ENCODE measurements at places on chromosomes 2 and 18.
A peak's percentile ranks its signal among the peaks of the same experiment; 100 is the strongest.

- no peak for DNase-seq
These were observed 47.7 kb downstream of the MRPS9 start for GRCh38 chr2:105085525-105085924.

GRCh38 chr2:46663614-46664013 is 184.2 kb downstream of the TMEM247 start:
- DNase-seq = peak; percentile 18

GRCh38 chr2:112767693-112768330 is 3.4 kb upstream of the CKAP2L start:
- no peak for DNase-seq

DNA sequence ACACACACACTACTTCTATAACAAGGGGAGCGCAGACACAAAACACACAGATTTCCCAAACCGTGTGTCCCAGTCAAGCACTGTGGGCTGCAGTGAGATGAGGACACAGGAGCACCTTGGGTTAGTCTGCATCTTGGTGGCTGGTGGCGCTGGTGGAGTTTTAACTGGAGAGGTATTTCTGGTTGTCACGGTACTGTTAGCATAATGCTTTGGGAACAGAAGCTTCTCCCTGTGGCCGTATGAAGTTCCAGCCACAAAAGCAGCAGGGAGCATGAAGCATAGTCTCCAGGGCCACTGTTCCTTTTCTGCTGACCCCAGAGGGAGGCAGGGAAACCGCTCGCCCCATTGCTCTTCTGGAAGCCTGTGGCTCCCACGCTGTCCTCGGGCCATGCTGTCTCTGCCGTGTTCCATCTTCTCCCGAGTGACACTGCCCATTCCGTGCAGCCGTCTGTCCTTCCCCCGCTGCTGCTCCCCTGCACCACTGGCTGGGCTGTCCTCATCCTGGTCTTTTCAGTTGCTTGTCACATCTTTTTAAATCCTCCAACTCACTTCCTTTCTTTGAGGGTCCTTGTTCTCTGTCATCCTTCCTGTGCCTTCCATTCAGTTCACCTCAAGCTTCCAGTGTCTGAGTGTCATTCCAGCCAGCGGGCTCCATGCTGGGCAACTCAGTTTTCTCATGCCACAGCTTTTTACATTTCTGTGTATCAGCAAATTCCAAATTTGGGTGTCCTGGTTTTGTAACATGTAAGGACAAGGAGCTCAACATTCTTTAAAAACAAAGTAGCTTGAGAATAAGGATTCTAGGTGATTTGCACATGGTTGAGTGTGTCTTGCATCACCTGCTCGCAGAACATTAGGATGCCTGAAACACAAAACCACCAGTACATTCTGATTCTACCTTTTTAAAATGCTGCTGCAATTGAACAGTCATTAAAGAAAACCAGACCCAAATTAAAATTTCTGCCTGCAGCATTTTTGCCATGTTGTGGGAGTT is 125.0 kb downstream of the MTCL1 start:
- no peak for DNase-seq

DNA sequence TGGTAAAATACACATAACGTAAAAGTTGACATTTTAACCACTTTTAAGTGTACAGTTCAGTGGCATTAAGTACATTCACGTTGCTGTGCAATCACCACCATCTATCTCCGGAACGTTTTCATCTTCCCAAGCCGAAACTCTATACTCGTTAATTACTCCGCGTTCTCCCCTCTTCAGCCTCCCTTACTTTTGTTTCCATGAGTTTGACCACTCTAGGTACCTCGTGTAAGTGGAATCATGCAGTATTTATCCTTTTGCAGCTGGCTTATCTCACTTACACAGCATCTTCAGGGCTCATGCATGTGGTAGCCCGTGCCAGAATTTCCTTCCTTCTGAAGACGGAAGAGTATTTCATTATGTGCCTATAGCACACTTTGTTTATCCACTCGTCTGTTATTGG is 225.2 kb downstream of the SLC4A3 start:
- no peak for DNase-seq

GRCh38 chr18:63617049-63617914 is 26.8 kb downstream of the SERPINB4 start:
- no peak for DNase-seq

GRCh38 chr2:82395531-82395930 is 2063.5 kb downstream of the SUCLG1 start:
- no peak for DNase-seq

GRCh38 chr2:43832457-43832856 is 6.2 kb downstream of the ABCG5 start:
- DNase-seq = no peak

- DNase-seq = no peak
These were observed 1583.2 kb downstream of the SUCLG1 start for GRCh38 chr2:82875858-82876257.

DNA sequence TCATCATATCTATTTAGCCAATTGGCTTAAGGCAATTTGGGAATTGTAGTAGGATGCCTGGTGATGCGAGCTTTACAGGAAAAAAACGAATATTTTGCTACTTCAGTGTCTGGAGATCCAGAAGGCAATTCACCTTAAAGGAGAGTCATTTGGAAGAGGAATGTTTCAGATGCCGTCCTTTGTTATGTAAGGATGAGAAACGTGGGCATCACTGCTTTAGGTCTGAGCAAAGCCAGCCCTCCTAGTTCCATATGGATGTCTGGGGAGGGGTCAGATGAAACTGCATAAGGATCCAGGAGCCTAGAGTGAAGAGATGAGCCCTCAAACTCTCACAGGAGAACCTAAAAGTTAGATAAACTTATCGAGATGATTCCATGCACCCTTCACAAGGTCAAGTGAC is 30.9 kb upstream of the DOCK10 start:
- no peak for DNase-seq

DNA sequence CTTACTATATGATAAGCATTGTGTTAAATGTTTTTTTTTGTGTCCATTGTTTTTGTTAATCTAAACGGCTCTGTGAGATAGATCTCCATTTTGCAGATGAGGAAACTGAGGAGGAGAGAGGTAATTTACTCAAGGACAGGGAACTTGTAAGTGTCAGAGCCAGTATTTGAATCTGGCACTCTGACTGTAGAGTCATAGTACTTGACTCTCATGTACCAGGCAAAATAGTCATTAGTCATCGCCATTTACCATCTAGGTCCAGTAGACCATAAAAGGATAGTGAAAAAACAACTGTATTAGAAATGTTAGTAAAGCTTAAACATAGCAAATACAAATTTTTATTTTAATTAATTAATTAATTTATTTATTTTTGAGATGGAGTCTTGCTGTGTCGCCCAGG is 4.8 kb downstream of the PSMD14 start:
- peak; percentile 6 for DNase-seq

GRCh38 chr2:6421138-6421730 is 444.5 kb downstream of the CMPK2 start:
- no peak for DNase-seq

DNA sequence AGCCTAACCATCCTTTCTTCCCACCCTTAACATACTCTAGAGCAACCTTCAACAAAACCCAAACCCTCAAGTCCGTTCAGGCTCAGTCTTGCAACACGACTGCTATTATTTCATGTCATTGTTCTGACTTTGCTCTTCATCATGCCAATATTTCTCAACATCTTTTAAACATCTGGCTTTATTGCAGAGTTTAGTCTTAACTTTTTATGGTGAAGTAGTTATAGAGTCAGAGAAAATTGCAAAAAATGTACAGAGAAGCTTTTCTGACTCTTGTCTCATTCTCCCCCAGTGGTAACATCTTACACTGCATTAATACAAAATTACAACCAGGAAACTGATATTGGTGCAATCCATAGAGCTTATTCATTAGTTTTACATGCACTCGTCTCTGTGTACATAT is 3.9 kb downstream of the MARCO start:
- no peak for DNase-seq

- DNase-seq = no peak
These were observed 999.8 kb upstream of the CDH2 start for GRCh38 chr18:29176681-29177080.

DNA sequence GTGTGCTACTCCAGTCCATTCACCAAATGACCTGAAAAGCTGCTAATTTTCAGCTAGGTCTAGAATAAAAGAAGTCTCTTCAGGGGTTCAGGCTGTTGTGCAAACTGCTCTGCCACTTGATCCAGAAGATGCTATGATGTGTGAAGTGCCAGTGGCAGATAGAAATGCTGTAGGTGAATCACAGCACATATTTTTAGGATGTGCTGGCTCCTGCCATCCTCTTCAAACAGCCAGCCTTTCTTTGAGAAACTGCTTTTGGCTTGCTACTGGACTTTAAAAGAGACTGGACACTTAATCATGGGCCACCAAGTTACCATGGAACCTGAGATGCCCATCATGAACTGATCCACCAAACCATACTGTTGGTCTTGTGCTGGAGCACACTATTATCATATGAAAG is 322.1 kb downstream of the EN1 start:
- DNase-seq = no peak

DNA sequence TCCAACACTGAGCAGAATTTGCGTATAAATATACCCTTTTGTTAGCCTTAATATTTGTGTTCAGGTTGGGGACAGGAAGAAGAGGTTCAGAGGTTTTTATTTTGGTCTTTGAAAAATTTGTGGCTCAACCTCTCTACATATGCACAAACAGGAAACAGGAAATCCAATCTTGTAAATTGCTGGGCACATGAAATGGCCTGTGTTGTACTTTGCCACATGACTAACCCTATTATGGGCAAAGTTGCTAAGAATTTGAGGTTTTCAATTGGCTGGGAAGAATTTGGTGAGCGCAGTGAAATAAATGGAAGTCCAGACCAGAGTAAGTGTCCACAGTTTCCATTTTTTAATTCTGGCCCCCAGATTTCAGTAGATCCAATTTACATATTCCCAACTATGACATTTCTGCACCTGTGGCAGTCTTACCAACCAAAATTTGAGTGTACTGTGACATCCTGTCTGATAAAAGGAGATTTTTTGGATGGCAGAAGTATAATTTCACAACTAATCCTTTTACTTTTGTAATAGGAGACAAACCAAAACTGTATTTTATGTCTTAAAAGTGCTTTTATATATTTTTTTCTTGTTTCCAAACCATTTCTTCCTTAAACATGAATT is 63.6 kb downstream of the COX7A2L start:
- no peak for DNase-seq

DNA sequence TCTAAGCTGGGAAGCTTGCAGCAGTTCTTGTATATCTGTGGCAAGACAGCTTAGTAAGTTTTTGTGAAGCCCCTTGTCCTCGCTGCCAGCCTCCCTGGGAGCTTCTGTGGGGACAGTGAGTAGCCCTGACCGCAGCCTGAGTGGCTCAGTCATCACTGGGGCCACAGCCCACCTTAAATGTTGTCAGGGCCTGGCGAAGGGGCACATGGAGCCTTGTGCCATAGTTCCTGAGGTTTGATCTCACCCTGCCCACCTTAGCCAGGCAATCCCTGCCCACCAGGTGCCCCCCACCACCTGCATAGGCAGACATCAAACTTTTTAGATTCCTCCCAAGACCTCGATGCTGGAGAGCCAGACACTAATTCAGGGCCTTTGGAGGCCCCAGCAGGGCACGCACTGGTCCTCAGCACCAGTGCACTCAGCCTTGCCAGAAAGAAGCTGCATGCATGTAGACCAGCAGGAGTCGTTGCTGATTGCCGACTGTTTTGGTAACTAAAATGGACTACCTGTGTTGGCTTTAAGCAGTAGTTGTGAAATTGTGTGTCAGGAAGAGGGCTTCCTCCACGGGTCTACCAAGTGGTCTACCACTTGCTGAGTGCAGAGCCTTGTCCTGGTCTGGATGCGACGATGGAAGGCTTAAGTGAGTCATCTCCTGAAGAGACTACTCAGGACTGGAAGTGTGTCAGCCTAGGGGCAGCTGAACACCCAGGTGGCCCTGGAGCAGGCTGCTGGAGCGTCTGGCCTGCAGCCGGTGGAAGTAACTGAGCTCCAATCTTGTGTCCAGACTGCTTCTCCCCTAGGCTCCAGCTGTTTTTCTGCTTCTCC is 233.1 kb downstream of the SEPTIN10 start:
- no peak for DNase-seq

DNA sequence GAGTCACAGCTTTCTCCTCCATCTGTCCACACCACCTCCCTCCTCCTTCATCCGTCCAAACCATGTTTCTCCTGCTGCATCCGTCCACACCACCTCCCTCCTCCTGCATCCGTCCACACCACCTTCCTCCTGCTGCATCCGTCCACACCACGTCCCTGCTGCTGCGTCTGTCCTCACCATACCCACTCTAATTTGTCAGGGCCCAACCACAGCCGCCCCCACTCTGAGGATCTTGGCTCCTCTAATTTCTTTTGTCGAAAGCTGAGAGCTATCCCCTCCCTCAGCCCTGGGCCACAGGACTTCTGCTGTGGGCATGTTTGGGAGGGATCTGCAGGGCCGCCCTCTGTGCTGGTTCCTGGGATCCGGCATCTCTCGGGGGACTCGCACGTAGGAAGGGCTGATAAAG is 67.4 kb downstream of the TPO start:
- DNase-seq = no peak

GRCh38 chr18:25281556-25281955 is 70.4 kb downstream of the ZNF521 start:
- no peak for DNase-seq

- no peak for DNase-seq
These were observed 13.8 kb upstream of the SLC25A52 start for GRCh38 chr18:31774477-31774785.

DNA sequence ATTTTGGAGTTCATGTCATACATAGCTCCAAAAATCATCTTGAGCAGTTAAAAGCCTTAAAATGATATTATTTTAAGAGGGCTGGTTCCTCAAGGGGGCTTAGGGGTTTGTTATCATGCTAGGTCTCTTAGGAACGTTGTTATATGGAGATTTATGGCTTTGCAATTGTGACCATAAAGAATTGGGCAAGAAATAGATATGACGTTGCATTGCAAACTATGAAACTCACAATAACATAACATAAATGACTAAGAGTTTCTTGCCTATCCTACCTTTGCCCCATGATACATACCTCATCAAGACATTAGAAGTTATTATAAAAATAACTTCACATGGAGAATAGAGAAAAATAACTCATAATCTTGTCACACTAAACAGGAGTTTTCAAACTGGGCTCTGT is 206.4 kb upstream of the SESTD1 start:
- no peak for DNase-seq

All from AG08395 (cell line).